ENCODE measurements at places on chromosomes 4 and X.

GRCh38 chrX:133609166-133609565 is 193.9 kb upstream of the GPC4 start:
- DNase-seq, result no peak

- no peak for DNase-seq
Observed at GRCh38 chrX:274904-275475, 6.2 kb upstream of the PLCXD1 start.

DNA sequence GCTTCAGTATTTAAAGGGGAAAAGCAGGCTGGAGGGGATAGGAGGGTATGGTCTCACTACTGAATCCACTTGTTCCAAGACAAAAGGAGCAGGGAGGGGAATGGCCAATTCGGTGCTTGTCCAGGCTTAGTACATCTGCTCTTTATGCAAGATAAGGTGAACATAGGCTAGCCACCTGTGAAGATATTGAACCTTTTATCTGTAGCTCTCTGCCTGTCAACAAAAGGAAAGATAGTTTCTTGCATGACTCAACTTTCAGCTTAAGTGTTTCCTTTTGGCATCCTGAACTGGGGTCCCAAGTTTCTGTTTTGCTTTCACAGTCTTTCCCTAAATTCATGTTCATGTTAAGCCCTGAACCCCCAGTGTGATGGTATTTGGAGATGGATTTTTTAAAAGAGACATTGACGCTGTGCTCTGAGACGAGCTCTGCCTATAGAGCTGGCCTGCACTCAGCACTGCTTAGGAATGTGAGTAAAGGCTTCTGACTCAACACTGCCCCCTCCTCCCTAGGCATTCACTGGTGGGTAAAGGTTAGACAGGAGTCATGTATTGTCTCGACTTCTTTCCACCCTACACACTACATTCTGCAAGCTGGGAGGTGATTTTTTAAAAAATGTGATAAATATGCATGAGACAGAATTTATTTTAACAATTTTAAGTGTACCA is 28.2 kb downstream of the FAM149A start:
- DNase-seq, result no peak

- peak; percentile 60 for DNase-seq
Observed at GRCh38 chr4:18021470-18021719, 160 bp downstream of the LCORL start.

- no peak for DNase-seq
Observed at GRCh38 chr4:119939071-119939995, 127.3 kb downstream of the MAD2L1 start.

- DNase-seq, result no peak
Observed at GRCh38 chr4:180811556-180811955, 1431.6 kb upstream of the TENM3 start.
